ENCODE measurements at places on chromosomes 11 and 22. TPM values are rescaled to one million over a fixed set of nuclear protein-coding genes. Genes with fewer than 3 reads are reported as not detected.

Gene SGSM1
- 1.5 TPM for total RNA-seq

Gene OR6A2
- under 0.01 TPM for total RNA-seq

Gene DNAJC24
- total RNA-seq = 7.6 TPM

Gene DNAJB7
- total RNA-seq = not detected

Gene MS4A1
- total RNA-seq = not detected

Gene APOL2
- 39.4 TPM for total RNA-seq

Gene SLC22A25
- not detected for total RNA-seq

Gene GPHA2
- not detected for total RNA-seq

Gene CCDC117
- total RNA-seq = 10.0 TPM

Gene PLEKHA7
- total RNA-seq = 1.1 TPM

Gene CASTOR1
- total RNA-seq = 6.5 TPM

Gene TTC36
- 1.6 TPM for total RNA-seq

Gene VPS51
- total RNA-seq = 265 TPM

Gene ST13
- 180 TPM for total RNA-seq

Gene CYTH4
- total RNA-seq = under 0.01 TPM

Gene CDON
- 0.65 TPM for total RNA-seq

Gene OR2D2
- not detected for total RNA-seq

Gene CHST1
- total RNA-seq = 6.1 TPM

Gene OR51M1
- not detected for total RNA-seq

Gene UQCR10
- total RNA-seq = 74.5 TPM

Gene GPR152
- total RNA-seq = not detected

Gene OR8G1
- total RNA-seq = not detected

Gene CHRDL2
- total RNA-seq = not detected

Gene ANO1
- total RNA-seq = 0.44 TPM

Gene FGF4
- total RNA-seq = not detected

Gene MGAT3
- total RNA-seq = not detected

Gene SCARF2
- total RNA-seq = 6.5 TPM

Gene MYO18B
- not detected for total RNA-seq

Gene GRAMD1B
- total RNA-seq = 6.3 TPM

Gene CCDC188
- total RNA-seq = 3.5 TPM

Gene PHLDA2
- 1.7 TPM for total RNA-seq

Gene GAB4
- total RNA-seq = not detected

Gene PRR33
- total RNA-seq = not detected

Gene ANGPTL5
- total RNA-seq = not detected

Gene SCUBE2
- 0.99 TPM for total RNA-seq

Gene FAM111B
- 6.9 TPM for total RNA-seq

Gene HTR3A
- not detected for total RNA-seq

Gene SCGB1C1
- not detected for total RNA-seq

Gene MIOX
- total RNA-seq = not detected

Gene BBS1
- total RNA-seq = 12.1 TPM

Gene MB
- total RNA-seq = not detected

Gene POU2AF2
- total RNA-seq = not detected

Gene CRYAB
- 0.22 TPM for total RNA-seq

Gene MUC5B
- total RNA-seq = not detected

Gene NARS2
- 11.1 TPM for total RNA-seq

Gene GRM5
- not detected for total RNA-seq

Gene GDPD4
- not detected for total RNA-seq

Gene SLC25A45
- 1.7 TPM for total RNA-seq

Gene KRTAP5-8
- not detected for total RNA-seq
